ENCODE measurements at places on chromosomes 16 and 17.

- no peak for DNase-seq
These were observed 2111.5 kb downstream of the TP53TG3F start for GRCh38 chr16:35570946-35571345.

- DNase-seq, result no peak
These were observed 172.7 kb downstream of the ANKFN1 start for GRCh38 chr17:56326001-56326359.

DNA sequence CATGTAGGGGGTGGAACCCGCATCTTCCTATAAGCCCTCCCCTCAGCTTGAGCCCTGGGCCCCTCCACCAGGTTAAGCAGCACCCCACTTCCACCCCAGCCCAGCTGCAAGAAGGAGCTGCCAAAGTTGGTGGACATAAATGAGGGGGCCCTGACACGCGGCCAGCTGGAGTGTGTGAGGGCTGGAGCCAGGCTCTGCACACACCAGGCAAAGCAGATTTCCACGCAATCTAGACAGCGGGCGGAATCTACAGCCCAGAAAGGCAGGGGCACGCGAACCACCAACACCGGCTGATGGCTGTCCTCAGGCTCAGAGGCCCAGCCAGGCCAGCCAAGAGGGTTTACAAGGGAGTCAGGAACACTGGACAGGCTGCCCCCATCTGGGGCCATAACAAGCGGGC, 171.2 kb downstream of the ZNF423 start:
- DNase-seq, result no peak

DNA sequence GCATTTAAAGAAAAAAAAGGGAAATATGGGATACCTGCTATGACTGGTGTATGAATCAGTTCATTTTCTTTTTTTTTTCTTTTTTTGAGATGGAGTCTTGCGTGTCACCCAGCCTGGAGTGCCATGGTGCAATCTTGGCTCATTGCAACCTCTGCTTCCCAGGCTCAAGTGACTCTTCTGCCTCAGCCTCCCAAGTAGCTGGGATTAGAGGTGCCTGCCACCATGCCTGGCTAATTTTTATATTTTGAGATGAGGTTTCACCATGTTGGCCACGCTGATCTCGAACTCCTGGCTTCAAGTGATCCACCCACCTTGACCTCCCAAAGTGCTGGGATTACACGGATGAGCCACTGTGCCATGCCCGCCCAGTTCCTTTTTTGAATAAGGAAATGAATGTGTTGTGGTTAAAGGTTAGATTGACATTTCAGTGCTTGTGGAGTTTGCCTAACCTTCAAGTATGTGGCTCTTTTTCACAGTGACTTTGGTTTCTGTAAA, 7.7 kb downstream of the HAPSTR1 start:
- DNase-seq, result no peak

DNA sequence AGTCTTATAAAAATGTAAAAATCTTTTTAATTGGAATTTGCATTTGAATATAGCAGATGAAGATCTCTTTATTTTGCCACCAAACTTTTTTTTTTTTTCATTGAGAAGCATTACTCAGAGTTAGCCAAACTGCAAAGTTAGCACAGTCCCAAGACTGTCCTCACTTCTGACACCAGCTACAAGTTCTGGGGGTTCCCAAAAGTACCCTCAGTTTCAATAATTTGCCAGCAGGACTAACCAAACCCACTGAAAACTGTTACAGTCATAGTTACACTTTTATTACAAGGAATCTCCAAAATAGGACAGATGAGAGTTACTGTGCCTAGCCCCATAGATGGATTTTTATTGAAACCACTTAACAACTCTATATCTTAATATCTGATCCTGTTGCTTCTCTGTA, 144.1 kb downstream of the CHD9 start:
- no peak for DNase-seq

- DNase-seq, result no peak
These were observed 232.1 kb downstream of the STX8 start for GRCh38 chr17:9343516-9343915.
